ENCODE measurements at places on chromosomes 7 and 10.

DNA sequence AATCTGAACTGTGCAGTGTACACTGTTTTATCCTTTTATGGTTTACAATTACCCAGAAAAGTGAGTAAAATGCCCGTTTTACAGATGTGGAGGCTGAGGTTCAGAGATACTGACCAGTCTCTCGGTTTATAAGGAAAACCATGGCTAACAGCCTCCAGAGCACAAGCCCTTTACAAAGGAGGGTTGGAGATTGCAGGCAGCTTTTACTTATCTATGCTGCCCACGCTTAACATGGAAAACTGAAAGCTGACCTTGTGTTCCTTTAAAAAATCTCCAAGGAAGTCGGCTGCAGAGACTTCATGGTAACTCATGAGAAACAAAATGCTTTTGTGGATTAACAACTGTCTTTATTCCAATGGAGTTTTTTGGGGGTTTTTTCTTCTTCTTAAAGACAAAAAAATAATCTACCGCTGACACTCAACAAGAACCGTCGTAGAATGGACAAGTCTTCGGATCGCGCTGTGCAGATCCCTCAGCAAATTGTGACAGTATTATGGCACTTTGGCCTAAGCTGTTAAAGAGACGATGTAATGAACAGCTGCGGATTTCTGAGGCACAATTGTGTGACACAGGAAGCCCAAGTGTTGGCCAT lies 654 bp upstream of the SLF2 start:
- no peak for DNase-seq

- no peak for DNase-seq
Observed at GRCh38 chr10:109467551-109467950, 455.8 kb downstream of the XPNPEP1 start.

DNA sequence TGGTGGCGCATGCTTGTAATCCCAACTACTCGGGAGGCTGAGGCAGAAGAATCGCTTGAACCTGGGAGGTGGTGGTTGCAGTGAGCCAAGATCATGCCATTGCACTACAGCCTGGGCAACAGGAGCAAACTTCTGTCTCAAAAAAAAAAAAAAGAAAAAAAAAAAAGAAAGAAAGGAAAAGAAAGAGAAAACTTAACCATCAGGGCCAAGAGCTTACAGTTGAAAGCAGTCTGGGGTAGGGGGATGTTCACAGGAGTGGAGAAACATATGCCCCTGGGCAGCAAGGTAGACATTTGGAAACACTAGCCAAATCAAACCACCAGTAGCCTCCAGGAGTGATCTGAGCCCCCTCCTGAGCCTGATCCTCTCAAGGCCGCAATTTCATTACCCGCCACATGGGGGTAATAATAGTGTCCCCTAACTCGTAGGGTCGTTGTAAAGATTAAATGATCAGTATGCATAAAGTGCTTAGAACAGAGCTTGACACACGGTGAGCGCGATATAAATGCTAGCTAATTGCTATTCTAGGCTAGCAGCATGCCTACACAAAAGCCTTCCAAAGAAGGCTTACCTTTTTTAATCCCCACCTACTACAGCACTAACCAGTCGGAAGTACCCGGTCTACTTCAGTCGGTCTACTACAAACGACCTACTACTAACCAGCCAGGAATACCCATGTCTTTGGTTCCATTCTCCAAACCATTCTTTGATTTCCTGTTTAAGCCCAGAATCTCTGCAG lies 274.3 kb upstream of the NEBL start:
- DNase-seq = no peak

DNA sequence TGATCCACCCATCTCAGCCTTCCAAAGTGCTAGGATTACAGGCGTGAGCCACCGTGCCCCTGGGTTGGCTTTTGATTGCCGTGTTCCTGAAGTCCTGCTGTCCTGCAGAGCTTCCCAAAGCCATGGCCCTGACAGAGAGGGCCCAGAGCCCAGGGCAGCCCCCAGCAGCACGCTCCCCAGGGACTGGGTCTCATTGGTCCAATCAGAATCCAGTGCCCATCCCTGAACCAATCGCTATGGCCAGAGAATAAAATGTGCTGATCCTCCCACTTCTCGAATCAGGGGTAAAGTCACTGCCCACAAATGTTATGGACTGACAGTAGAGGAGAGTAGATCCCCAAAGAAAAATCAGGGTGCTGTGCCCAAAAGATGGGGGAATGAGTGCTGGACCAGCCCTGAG lies 5.0 kb upstream of the C10orf105 start:
- DNase-seq = no peak

DNA sequence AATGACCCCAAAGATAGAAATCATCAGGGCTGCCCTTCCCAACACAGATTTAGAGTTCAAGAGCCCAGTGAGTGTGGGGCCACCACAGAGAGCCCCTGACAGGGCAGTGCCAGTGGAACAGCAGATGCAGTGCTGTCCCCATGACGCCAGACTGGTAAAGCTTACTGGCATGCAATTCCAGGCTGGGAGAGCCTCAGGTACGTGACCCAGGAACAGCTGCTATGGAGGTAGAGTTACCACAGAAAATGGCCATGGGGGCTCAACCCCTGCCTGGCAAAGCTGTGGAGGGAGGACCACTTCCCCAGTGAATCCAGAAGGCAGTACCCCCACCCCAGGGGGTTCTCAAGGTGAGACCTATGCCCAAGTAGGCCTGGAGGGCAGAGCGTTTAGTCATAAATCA lies 228.5 kb downstream of the POLR1F start:
- no peak for DNase-seq

- DNase-seq = peak; percentile 45
Observed at GRCh38 chr10:30013757-30014156, 45.6 kb downstream of the JCAD start.

- no peak for DNase-seq
Observed at GRCh38 chr7:33950047-33950714, 44.8 kb downstream of the BMPER start.

GRCh38 chr7:14018751-14019150 lies 29.3 kb upstream of the ETV1 start:
- no peak for DNase-seq

GRCh38 chr10:44724415-44725174 lies 186.5 kb upstream of the TMEM72 start:
- no peak for DNase-seq

DNA sequence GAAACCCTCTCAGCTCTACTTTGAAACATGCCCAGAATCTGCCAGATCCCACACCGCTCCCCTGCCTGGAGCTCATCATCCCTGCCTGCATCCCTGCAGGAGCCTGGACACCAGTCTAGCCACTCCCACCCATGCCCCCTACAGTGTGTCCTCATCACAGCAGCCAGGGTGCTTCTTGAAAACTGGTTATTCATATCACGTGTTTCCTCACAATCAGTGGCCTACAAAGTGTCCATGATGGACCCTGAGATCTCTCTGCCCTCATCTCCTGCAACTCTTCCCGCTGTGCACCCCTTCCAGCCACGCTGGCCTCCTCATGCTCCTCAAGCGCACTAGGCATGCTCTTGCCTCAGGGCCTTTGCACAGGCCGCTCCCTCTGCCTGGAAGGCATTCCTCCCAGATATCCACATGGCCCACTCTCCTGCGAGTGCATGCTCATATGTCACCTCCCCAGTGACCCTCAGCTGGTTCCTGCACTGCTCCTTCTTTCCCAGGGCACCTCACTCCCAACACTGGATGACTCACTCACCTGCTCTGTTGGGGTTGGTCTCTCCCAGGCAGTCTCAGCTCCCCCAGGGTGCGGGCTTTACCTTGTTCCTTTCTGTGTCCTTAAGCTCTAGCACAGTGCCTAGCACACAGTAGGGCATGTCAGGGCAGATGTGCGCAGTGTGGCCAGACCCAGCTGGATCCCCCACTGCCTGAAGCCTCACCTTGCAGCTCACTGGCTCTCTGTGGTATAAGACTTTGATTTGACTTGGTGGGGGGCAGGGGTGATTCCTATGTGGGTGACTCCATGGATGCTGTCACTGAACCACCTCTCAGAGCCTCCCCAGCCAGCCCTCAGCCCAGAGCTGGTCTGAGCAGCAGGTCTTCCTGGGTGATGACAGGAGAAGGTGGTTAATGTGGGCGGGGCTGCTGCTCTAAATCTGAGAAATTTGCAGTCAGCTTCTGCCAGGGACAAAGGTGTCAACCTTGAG lies 37.3 kb downstream of the CDH23 start:
- DNase-seq = no peak

DNA sequence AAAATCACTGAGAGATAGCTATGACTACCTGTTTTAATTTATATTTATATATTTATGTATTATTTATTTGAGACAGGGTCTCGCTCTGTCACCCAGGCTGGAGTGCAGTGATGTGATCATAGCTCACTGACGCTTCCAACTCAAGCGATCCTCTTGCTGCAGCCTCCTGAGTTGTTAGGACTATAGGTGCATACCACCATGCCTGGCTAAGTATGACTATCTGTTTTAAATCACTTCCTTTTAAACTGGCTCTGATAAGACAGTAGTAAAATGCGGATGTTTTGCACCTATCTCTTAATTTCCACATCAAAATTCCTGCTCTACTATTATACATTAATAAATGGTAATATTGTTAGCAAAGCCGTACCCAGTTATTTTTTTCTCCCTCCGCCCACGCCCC lies 41.8 kb downstream of the DNMBP start:
- DNase-seq = no peak

GRCh38 chr10:86225103-86225782 lies 141.4 kb downstream of the GRID1 start:
- peak; percentile 27 for DNase-seq

DNA sequence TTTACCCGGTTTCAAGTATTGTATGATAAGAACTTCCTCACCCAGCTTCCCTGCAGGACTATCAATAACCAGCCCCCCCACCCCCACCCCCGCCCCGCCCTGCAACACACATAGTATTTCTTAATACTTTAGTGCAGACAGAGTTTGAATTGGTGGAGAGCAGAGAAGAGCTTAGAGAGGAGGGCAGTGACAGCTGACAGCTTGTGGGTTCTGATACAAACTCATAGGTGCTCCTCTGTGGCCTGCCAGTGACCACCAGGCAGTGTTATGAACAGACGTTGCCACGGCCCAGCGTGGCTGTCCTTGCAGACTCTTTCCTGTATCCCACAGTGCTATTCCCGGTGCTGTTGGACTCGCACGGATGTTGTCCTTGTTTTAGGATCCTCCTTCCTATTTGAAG lies 186.9 kb upstream of the ADO start:
- no peak for DNase-seq

DNA sequence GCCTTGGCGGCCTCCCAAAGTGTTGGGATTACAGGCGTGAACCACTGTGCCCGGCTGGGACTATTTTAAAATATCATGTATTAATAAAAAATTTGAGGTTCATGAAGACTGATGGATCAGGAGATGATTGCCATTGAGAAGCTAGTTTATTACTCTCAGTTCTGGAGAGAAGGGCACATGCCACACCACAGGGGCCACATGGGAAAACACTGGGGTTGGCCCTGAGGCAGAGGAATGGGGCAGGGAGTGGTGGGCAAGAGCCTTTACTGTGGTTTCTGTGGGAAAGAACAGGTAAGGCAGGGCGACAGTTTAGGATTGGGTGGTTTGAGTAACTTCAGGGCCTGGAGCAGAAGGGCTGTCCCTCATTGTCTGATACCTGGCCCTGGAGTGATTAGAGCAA lies 6.8 kb upstream of the TBRG4 start:
- no peak for DNase-seq

GRCh38 chr10:14820010-14820774 lies 17.6 kb downstream of the CDNF start:
- no peak for DNase-seq

GRCh38 chr7:12796397-12797127 lies 109.1 kb downstream of the ARL4A start:
- no peak for DNase-seq

- no peak for DNase-seq
Observed at GRCh38 chr7:121151774-121152221, 163.3 kb downstream of the CPED1 start.

GRCh38 chr7:27636326-27637006 lies 26.2 kb downstream of the HIBADH start:
- no peak for DNase-seq

DNA sequence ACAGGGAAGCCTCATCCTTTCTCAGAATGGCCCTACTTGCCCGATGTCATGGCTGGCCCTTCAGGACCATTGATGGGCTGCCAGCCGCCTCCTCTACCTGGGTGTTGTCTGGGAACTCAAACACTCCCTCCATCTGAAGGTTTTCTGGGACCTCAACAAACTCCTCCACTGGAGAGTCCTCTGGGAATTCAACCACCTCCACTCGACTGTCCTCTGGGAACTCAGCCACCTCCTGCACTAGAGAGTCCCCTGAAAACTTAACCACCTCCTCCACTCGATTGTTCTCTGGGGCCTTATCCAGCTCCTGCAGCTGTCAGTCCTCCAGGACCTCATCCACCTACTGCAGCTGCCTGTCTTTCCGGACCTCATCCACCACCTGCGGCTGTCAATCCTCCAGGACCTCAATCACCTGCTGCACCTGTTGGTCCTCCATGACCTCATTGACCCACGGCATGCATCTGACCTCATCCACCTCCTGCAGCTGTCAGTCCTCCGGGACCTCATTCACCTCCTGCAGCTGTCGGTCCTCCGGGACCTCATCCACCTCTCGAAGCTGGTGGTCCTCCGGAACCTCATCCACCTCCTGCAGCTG lies 37.1 kb downstream of the MAT1A start:
- DNase-seq = no peak

GRCh38 chr10:77392851-77393250 lies 244.8 kb downstream of the KCNMA1 start:
- DNase-seq = no peak

DNA sequence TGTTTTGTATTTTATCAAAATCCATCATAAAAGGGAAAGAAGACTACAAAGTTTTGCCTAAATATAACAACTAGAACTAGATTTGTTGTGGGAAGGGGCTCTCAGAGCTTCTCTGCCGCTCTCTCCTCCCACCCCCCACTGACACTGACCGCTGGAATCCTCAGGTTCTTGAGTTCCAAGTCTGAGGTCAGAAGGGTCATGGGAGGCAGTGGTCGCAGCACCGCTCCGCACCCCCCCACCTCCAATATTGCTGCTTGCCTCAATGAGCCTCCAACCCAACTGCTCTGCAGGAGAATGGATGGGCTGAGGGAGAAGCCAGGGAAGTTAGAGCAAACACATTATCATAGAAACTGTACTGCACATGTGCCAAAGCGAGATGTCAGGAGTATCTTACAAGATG lies 359.4 kb downstream of the GRID1 start:
- DNase-seq = no peak

GRCh38 chr7:70533614-70534013 lies 598.3 kb upstream of the GALNT17 start:
- no peak for DNase-seq

DNA sequence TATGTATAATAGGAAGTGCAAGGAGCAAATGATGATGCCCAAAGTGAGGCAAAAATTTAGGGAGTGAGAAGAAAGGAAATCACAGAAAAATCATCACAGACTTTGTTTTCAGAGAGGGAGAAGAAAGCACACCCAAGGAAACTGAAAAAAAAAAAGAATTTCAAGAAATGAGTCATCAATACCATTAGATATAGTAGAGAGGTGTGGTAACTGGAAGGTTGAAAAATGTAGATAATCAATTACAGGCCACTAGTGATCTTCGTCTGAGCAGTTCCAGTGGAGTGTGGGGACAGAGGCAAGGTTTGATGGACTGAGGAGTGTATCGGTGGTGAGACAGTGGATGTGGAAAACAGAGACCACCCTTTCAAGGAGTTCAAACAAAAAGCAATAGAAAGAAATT lies 31.7 kb downstream of the ASB4 start:
- no peak for DNase-seq

DNA sequence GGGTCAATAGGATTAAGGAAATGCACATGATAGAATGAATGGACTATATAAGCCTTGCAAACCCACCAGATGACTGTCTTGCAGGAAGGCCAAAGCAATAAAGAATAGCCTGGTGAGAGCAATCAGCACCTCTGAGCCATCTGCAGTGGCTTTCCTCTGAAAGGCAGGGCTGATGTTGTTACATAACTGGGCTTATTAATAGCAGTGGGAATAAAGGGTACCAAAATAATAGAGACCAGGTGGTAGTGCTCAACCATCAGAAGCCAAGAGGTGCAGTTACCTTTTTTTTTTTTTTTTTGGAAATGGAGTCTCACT lies 16.8 kb upstream of the VPS26A start:
- DNase-seq = no peak

All from psoas muscle (tissue), 8 donors.